ENCODE measurements at places on chromosomes 5 and 9. TPM values are rescaled to one million over a fixed set of nuclear protein-coding genes. Genes with fewer than 3 reads are reported as not detected.

The OBP2B gene
- not detected for total RNA-seq

DNA sequence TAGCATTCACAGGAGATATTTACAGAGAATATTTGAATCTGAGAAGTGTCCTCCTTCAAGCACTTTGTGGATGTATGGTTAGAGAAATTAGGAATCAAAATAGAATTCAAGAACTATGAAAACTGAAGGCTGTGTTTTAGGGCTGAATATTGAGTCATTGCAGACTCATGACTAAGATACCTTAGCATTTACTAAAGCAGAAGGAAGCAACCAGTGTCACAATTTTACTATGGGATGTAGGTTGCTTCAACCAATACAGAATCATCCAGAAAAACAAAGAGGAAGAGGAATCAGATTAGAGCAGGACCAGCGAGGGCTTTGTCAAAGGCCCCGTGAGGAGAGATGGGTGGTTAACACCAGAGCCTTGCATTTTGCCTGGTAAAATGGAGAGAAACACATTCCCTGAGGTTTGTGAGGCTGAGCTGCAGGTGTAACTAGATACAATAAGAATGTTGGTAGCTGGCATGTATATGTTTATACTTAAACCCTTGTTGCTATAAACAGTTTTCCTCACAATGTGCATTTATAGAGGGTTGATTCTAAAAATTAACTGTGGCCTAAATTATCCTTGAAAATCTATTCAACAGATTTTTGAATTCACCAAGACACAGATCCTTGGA, 518.1 kb downstream of the AGTPBP1 start:
- DNase-seq: no peak

DNA sequence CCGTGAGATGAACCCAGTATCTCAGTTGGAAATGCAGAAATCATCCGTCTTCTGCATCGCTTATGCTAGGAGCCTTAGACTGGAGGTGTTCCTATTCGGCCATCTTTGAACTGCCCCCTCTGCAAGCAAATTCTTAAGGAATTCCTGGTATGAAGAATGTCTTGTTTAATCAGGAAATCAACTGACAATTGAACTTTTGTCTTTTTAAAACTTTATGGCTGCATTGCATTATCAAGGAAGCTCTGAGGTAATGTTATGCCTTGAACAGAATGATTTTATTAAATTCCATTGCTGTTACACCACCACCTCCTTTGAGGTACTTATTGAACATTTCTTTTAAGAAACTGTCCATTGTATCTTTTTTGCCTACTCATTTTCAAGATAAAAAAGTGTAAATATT, 1915.7 kb upstream of the CDH9 start:
- no peak for DNase-seq

DNA sequence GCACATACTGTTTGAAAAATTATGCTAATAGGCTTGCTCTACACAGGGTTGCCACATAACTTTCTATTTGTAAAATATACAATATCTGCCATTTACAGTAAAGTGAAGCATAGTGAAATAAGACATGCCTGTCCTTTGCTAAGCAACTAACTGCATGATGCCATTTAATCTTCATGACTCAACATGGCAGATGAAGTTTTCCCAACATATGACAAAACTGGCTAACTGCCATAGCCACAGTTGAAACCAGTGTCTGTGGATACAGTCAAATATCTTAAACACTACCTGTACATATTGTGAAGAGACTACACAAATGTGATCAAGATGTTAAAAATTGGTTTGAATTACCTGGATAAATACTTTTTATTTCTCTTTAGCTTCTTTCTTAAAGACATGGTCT, 3.1 kb upstream of the DMAC1 start:
- no peak for DNase-seq

- DNase-seq: no peak
Observed at GRCh38 chr9:90169490-90169889, 473.1 kb downstream of the DIRAS2 start.
